GM12865 (cell line): ENCODE measurements at places on chromosomes 11 and 22.

DNA sequence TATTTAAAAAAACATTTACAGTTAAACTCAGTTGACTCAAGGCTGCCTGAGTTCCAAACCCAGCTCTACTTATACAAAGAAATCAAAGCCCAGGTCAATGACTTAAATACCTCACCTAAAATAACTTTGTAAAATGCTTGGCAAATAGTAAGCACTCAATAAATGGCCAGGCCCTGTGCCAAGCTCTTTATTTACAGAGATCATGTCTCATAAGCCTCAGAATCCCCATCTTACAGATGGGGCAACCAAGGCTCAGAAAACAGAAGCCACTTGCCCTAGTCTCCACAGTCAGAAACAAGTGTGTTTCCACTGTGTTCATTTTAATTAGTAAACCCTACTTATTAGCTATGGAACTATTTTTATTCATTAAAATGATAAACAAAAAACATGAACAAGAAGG, 30.5 kb upstream of the TTC28 start:
- no peak for DNase-seq

GRCh38 chr11:126063507-126063852, 814 bp upstream of the CDON start:
- no peak for DNase-seq

- no peak for DNase-seq
Observed at GRCh38 chr22:21856197-21856596, 11.2 kb downstream of the MAPK1 start.

GRCh38 chr11:17498475-17498874, 21.8 kb upstream of the ABCC8 start:
- peak; percentile 19 for DNase-seq

DNA sequence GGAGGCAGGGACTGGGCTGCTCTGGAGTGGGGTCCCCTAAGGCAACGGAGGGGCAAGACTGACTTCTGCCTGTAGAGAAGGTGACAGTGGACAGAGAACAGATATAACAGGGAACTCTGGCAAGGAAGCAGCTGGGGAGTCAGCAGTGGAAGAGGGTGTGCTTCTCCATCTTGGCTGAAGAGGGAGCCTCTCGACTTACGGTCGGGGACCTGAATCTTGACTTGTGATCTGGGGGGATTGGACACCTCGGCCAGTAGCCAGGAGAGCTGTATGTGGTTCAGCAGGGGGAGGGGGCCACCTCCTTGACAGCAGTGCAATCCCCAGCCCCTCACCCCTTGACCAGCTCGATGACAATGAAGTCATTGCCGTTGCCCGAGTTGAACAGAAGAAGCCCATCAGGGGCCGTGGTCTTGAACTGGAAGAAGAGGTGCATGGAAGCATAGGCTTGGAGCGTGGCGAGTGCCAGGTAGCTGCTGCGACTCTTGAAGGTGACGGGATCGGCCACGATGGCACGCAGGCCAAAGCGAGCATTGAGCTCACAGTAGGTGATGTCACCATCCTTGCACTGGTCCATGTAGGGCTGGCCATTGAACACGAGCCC, 60.0 kb downstream of the SLC22A12 start:
- DNase-seq, result peak; percentile 35

DNA sequence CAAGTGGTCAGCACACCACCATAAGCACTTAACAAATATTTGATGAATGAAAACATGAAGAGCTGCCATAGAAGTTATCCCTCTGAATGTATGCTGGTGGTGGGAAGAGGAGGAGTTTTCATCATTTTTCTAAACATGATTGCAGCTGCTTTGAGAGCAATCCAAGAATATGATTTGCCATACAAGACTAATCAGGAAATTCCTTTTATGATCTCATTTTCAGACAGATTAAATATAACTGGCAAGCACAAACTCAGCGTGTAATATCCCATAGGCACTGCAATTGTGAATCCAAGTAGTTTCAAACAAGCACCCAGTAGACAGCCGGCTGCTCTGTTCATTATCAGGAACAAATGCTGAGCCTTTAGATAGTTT, 505.7 kb upstream of the LUZP2 start:
- DNase-seq, result no peak
